ENCODE measurements at places on chromosomes 2 and 18.

- no peak for DNase-seq
Measured at GRCh38 chr2:202780514-202781021, 91.0 kb downstream of the ICA1L start.

DNA sequence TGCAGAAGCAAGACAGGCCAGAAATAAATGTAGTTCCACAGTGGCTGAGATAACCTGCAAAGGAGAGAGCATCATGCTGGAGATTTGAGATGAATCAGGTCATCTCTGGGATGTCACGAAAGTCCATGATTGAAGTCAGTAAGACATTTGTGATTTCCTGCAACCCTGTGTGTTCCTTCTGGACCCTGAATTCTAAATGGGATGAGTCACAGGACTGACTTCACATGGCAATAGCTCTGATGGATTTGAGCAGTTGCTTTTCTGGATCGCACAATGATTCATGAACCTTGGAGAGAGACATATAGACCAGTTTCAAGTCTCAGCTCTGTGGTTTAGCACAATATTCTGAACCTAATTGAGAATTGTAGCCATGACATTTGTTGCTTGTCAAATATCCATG lies 102.9 kb downstream of the TSN start:
- DNase-seq: no peak

DNA sequence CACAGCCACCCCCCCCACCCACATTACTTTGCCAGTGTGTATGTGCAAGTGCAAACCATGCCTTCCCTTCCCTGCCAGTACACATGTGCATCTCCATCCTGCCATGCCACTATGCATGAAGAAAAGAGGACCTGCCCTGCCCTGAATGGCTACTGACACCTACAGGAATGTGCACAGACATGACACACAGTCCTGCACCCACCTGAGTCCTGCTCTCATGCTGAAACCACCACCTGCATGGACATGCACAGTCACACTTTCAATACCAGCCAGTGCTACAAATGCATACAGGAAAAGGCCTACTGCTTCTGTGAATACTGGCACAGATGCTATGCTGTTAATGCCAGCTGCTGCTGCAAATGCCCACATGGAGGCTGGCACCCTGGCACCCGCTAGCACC lies 334.4 kb upstream of the DLGAP1 start:
- no peak for DNase-seq

DNA sequence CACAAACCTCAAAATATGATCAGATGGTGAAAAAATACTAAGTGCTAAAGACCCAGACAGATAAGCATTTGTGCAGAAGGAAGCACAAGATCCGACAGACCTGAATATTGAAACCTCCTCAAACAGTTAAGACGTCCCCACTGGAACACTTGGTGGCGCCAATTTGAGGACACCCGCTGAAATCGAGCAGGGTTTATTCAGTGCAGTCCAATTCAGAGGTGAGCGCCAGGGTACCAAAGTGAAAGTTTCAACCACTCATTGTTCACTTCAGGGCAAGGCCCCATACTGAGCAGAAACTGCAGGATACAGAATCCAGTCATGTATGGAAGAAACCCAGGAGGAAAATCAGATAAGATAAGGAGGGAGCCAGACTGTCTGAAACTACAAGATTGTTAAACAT lies 417.6 kb downstream of the LRRTM4 start:
- peak; percentile 9 for DNase-seq

- no peak for DNase-seq
Measured at GRCh38 chr2:42979870-42980763, 187.7 kb upstream of the HAAO start.

DNA sequence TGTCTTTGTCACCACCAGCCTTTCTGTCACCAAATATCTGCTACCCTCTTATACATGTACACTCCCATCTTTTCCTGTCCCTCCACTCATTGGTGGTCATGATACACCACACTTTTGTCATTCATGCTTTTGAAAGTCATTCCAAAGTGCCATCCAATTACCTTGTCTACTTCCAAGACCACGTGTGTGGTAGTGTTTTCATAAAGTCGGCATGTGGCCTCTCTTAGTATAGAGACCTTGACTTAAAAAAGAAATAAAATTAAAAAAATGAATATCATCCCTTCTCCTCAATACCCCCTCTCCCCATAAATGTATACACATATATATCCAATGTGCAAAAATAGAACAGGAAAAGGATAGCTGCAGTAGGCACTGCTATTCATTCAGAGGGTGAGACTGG lies 271.4 kb downstream of the CNTNAP5 start:
- DNase-seq: no peak

DNA sequence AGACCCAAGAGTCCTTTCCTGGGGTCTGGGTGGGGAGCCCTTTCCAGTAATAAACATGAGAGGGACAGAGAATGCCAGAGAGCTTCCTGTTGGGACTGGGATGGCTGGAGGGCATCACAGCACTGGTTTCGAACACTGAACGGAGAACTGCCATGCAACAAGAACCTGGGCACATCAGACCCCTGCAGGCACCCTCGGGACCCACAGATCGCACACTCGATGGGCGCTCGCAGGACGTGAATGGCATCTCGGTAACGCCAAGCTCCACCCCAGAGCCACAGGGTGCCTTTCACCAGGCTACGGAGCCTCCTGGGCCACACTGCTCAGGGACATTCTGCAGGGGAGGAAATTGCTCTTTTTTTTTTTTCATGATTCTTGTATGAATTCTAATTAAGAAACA lies 25.1 kb downstream of the SLC66A2 start:
- DNase-seq: no peak

DNA sequence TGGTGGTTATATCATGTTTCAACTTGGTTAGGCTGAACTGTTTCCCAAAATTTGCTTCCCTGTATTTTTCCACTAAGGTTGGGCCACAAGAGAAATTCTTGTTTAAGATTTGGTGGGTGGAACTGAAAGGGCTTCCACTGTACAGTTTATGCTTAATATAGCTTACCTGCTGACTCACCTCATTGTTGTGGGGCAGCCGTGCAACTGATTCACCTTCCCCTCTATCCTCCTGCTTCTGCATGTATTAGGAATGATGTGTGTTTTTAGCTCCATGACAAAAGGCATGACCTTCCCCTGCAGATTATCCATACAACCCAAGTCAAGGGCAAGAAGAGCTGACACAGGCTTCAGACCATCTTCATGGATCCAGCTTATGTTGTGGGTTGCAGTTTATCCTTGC lies 98.4 kb upstream of the GULP1 start:
- no peak for DNase-seq

GRCh38 chr18:13136904-13137669 lies 81.5 kb upstream of the LDLRAD4 start:
- no peak for DNase-seq

GRCh38 chr2:148161909-148162435 lies 141.1 kb downstream of the MBD5 start:
- DNase-seq: no peak

DNA sequence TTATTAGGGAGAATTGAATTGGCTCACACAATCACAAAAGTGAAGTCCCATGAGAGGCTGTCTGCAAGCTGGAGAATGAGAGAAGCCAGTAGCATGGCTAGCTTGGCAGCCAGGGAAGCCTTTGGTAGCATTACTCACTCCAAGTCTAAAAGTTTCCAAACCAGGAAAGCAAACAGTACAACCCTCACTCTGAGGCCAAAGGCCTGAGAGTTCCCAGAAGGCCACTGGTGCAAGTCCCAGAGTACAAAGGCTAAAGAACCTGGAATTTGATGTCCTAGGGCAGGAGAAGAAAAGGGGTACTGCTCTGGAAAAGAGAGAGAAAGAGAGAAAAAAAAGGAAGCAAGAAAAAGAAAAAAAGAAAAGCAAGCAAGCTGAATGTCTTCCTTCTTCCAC lies 318.2 kb downstream of the RND3 start:
- no peak for DNase-seq

DNA sequence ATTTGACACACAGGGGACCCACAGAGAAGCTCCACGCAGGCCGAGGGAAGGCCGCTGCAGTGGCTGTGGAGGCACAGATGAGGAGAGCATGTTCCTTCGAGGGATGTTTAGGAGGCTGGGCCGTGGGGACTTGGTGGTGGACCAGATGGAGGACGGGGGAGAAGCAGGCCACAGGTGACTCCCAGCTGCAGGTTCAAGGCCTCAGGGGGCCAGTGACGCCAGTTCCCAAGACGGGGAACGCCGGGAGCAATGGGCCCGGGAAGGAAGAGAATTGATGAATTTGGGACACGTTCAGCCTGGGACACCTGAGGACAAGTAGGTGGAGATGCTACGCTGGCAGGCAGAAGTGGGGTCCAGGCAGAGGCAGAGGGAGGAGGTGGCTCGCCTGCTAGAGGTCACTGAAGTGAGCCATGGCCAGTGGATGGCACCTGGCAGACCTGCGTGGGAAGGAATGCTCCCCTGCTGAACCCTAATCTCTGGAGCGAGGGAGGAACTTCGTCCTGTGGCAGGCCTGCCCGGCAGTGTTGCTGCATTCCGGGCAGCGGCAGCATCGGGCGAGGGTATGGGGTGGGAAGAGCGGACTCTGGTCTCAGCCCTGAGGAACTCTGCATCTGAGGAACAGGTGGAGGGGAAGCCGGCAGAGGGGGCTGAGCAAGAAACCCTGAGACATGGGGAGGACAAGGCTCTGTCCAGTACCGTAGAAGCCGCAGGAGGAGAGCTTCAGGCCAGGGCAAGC lies 25.2 kb upstream of the HPCAL1 start:
- DNase-seq: no peak

DNA sequence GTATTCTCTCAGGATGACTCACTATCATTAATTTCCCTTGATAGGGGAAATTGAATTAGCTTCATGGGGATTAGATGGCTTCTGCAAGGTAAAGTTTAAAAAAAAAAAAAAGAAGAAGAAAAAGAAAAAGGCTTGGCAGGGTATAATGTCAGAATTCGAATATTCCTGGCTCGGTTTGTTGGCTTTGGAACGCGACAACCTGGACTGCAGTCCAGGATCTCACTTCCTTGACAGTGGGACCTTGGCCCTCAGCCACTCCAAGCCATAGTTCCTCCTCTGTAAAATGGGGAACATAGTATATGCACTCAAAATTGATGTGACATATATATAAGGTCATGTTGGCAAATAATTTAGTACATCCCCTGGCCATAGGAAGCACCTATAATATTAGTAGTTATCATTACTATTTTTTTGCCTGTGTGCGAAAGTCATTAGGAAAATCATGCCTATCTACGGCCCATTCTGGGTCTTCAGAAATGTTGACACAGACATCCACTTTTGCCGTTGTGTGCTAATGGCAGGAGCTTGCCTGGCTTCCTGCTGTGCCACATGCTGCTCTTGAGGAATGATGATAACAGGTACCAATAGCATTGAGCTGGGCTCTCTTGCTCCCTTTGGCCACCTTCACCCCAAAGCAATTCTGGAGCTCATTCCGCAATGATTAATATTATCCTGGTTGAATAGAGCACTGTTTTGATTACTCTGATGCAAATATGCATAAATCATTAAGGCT lies 97.9 kb downstream of the MTCL1 start:
- DNase-seq: no peak

- no peak for DNase-seq
Measured at GRCh38 chr18:13382954-13383827, 164.6 kb downstream of the LDLRAD4 start.

- DNase-seq: no peak
Measured at GRCh38 chr2:98037206-98037605, 41.5 kb upstream of the TMEM131 start.

DNA sequence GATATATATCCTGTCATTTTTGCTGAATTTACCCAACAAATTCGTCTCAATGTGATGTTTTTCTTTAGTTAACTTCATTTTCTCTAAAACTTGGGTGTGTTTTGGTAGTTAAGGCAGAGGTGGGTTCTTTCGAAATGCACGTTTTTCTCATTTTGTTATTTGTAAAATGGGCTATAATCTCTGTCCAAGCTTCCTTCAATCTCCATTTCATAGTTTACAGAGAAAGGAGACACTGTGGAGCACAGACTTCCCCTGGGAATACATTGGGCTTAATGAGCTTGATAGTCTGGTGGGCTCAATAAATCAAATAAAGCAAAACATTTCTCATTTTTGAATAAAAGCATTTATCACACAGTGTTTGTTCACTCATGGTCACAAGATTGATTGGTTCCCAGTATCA lies 145.1 kb downstream of the AGPS start:
- no peak for DNase-seq

- DNase-seq: no peak
Measured at GRCh38 chr2:117977696-117978095, 36.2 kb downstream of the CCDC93 start.

- peak; percentile 94 for DNase-seq
Measured at GRCh38 chr2:171553858-171554257, 31.6 kb downstream of the CYBRD1 start.

DNA sequence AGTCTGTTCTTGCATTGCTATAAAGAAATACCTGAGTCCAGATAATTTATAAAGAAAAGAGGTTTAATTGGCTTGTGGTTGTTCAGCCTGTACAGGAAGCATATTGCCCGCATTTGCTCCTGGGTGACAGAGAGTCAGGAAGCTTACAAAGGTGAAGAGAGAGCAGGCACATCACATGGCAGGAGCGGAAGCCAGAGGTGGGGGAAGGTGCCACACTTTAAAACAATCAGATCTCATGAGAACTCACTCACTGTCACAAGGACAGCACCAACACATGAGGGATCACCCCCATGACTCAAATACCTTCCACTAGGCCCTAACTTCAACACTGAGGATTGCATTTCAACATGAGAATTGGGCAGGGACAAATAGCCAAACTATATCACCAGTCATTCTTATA lies 124.8 kb upstream of the COL5A2 start:
- no peak for DNase-seq

DNA sequence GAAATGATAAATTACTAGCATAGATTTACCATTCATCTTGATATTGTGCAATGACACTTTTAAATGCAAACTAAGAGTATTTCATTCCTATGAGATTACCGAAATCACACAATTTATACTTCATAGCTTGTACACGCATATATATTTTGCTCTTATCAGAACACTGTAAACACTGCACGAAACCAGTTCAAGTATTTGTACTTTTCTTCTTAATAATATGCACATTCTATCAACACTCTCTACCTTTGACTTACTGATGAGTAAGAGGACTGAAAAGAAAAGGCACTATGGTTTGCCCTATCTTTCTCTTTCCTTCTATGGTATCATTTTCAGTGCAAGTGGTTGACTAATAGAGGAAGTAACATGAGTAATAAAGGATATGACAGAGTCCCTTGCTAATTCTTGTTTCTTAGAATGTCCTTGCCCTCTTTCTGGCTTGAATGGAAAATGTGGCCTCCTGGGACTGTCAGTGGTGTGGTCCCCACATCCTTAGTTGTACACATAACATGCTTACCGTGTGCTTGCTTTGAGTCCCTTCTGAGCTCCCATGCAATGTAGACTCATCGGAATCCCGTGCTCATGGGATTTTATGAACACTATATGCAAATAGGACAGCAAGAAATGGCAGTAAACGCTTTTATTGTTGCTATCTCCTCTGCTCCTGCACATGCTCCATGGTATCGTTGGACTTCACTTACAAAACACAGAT lies 363.5 kb upstream of the TNP1 start:
- DNase-seq: no peak

DNA sequence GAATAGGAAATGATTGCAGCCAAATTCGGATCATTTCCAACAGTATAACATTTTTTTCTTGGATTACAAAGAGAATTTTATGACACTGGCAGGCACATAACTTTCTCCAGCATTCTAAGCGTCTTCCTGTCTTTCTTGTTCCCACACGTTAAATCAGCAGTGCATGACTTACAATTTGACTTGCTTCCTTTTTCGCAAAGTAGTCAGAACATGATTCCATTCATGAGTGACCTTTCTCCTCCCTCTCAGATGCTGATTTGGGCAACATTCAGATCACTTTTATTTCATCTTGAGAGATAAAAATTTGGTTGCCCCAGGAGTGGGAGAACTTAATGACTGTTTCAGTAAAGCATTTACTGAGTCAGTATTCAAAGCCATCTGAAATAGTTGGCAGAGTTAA lies 858.7 kb upstream of the ACVR2A start:
- no peak for DNase-seq
